ENCODE measurements at places on chromosomes 2 and 18.

DNA sequence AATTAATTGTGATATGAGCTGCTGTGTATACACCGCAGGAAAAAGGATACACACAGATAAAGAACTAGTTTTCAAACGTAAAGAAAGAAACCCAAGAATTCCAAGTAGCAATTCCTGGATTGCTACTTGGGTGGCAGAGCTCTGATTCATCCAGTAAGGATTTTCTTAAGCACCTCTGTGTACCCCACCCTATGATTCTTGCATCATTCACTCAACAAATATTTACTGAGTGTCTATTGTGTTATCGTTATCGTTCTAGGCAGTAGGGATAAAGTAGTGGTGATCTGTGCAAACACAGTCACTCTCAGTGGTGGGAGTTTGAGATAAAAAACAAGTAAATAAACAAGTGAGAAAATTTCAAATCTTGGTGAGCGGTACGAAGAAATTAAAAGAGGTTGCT, 4.9 kb upstream of the TMEM200C start:
- no peak for DNase-seq

DNA sequence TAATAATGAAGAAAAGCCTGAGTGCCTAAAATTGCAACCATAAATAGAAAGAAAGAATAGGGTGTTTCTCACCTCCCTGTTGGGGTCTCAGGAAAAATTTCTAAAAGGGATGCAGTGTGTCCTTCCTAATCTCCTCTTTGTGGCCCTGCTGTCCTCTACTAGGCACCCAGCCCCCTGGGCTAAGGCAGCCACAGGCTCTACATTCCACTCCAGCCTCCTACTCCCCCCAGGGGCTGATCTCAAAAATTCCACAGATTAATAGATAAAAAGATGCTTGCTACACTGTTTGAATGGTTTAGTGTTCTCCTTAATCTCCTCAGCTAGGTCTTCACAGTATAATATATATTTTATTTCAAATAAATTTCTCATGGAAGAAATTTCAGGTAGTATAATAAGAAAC, 17.6 kb downstream of the SATB2 start:
- DNase-seq: no peak

- DNase-seq: no peak
These were observed 112.5 kb upstream of the NFATC1 start for GRCh38 chr18:79283131-79283810.

GRCh38 chr2:168443818-168444217, 12.3 kb upstream of the CERS6 start:
- no peak for DNase-seq

- DNase-seq: peak; percentile 50
These were observed 66.2 kb downstream of the HS1BP3 start for GRCh38 chr2:20584399-20585358.

DNA sequence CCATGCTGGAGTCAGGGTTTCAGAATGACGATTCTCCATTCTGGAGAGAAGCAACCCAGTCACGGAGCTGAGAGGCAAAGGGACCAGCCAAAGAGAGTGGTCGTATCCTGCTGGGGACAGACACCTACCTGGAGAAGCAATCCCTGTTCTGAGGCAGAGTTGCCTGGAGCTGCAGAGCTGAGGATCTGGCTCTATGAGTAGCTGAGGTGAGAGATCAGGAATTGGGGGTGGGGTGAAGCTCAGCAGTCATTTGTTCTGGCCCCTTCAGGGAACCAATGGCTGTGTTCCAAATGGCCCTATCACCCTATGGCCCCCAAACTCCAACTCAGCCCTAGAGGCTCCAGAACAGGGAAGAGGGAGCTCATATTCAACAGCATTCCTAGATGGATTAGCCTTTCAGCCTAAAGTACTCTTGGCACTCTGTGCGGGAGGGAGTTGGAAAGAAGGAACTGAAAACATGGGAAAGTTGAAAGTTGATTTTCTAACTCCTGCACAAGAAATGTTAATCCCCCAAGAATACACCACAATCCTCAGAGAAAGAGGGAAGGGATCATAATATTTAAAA, 3.3 kb upstream of the ATRAID start:
- no peak for DNase-seq

DNA sequence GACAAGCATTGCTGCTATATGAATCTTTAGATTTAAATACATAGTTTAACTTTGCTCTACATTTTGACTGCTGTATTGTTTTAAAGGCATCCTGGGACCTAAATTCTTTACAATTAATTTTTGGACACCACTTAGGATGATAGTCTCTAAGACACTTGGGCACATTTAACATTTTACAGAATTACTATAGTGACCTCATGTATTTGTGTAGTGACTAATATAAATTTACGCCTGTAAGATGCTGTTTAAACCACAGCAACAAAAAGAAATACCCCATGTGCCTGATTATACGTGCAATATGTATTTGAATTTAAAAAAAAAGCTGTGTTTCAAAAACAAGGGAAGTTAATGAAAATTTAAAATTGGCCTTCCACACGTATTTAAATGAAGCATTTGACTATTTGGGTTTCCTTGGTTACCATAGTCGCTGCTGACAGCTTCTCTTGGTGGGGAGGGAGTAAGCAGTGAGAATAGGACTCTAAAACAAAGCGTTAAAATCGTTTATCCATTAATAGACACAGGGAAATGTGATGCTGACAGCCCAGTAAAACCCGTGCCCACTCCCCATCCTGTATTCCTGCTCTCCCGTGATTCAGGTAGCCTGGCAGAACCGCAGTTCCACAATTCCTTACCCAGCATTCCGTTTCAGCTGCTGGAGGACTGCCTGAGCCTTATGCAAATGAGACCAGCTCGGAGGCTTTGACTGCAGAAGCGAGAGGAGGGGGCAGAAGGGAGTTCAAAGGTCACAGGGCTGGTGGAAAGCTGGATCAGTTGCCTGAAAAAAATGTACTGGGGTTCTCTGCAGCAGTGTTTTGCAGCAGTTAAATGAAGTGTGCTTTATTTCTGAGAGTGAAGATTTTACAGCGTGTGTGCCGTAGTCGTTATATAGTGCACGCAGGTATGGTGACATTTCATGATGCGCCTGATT, 104.3 kb downstream of the CSRNP3 start:
- peak; percentile 53 for DNase-seq

DNA sequence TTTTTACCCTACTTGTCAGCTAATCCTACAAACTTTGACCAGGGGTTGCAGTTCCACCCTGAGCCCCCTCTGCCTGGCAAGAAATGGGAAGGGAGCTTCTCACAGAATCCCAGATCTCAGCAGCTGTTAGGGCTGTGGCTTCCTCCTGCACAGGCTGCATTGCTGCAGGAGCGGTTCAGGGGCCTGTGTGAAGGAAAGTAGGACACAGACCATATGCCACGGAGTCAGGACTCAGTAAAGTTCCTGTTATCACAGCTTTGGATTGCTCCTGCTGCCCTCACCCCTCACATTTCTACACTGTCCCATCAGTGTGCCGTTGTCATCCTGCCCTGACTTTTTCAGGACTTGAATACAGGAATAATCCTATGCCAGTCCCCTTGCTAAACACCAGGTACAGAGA, 62.8 kb upstream of the SP3 start:
- DNase-seq: no peak

DNA sequence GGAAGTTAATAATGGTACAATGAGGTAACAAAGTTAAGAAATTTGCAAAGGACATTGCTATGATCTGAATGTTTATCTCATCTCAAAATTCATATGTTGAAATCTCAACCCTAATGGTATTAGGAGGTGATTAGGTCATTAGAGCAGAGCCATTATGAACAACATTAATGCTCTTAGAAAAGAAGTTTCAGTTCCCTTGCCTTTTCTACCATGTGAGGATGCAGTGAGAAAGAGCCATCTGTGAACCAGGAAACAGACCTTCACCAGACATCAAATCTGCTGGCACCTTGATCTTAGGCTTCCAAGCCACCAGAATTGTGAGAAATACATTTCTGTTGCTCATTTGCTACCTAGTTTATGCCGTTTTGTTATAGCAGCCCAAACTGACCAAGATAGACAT, 757.6 kb downstream of the NR4A2 start:
- DNase-seq: no peak

DNA sequence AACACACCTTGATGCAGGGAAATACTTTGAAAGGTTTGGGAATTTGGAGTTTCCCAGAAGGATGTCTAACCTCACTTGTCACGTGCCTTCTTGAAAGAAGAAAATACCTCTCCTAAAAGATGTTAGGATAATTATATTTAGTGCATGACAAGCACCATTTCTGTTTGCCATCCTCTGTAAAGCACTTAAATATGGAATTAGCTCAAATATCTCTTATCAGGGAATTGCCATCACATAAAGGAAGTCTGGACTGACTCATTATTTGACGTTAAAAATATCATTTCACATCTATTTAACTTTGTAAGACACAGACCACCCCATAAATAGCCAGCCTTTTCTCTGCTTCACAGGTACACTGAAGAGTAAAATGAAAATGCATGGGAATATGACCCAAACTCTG, 140.1 kb downstream of the STK39 start:
- no peak for DNase-seq

GRCh38 chr2:43129676-43130547, 96.5 kb downstream of the ZFP36L2 start:
- no peak for DNase-seq

- no peak for DNase-seq
These were observed 246.7 kb upstream of the EPHA4 start for GRCh38 chr2:221818616-221819320.

GRCh38 chr18:55508651-55509050, 79.3 kb downstream of the TCF4 start:
- no peak for DNase-seq

GRCh38 chr2:197799068-197799467, 5.3 kb upstream of the PLCL1 start:
- DNase-seq: no peak

DNA sequence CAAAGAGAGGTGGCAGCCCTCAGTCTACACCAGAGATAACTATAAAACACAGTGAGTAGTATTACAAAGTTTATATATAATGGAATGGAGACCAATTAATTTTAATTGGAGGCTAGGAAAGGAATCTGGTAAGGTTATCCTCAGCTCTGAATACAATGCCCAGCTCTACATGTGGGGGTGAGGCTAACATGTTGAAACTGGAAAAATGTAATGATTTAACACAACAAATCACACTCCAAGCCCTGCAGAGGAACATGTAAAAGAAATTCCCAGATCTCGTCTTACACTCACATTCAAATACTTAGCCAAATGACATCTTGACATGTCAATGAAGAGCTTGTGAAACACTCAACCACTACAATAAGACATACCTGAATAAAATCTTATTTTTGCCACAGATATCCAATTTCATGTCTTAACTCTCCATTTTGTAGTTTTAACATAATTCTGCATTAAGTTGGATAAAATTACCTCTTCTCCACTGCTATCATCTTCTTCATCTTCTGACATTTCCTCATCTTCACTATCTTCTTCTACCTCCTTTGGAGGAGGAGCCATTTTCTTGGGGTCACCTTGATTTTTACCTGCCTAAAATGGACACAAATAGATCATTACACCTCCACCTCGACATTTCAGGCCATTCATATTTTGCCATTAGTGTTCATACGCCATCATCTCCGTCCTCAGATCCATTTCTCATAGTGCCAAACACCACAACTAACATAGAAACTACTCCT, 1.4 kb downstream of the NCL start:
- no peak for DNase-seq

DNA sequence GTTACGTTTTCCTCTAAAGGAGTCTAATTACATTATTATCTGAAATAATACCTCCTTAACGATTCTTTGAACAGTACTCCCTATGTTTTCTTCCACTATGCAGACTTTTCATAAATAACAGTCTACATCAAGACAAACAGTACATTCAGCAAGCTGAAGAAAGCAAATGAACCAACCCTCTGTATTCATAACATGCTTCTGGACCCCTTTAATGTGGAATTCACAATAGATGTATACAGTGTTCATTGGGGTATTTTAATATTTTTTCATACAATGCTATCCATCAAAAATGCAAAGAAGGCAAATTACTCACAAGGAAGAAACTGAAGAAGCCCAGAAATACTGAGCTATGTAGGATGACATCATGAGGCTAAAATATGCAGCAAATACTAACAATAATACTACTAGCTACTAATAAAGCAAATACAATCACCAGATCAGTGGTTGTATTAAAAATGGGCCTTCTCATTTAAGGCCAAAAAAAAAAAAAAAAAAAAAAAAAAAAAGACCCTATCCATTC, 408.6 kb downstream of the MTX2 start:
- DNase-seq: no peak

DNA sequence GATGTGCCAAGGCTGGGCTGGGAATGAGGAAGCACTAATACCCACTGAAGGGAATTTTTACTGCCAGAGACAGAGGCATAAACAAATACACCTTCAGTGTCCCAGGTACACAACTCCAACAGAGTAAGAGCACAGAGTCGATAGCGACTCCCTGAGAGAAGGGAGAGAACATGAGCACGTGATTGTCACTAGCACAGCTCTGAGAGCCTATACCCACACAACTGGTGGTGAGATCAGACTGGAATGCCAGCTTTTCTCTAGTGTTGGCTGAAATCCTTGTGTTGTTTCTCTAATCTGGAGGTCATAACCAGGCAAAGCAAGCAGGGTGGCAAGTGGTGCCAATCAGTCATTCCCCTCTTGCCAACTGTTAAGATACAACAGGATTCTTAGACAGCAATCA, 377.2 kb downstream of the CNTNAP5 start:
- no peak for DNase-seq

DNA sequence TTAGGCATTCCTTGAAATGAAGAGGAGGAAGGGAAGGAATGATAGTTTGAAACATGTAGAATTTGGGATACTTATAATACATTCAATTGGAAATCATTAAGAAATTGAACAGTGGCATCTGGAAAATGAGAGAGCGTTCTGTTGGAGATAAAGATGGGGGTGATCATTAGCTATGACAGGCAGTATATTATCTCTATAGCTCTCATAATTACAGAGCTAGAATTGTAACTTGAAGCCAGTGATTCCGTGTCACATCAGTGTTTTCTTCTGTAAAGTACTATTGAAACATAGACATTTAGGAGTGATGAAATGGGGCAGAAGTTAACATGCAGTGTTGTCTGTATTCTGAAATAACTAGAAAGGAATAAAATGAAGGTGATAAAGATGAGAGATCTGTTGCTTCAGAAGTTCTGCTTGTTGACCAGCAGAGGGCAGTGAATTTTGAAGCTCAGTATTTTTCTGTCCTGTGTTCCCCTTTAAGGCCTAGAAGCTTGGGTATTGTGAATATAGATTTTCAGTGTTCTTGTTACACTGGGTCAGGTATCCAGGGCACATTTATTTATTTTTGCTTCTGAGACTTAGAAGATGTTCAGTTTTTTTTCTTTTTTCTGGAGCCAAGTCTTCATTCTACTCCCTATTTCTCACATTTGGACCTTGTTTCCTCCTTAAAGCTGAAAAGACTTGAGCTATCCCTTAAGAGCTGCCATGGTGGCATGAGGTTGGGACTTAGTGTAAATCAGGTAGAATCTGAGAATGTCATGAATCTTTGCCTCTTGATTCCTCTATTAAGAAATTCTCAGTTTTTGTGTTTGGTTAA, 157.4 kb downstream of the TAF4B start:
- no peak for DNase-seq

- no peak for DNase-seq
These were observed 57.5 kb upstream of the CPO start for GRCh38 chr2:206881708-206882410.

DNA sequence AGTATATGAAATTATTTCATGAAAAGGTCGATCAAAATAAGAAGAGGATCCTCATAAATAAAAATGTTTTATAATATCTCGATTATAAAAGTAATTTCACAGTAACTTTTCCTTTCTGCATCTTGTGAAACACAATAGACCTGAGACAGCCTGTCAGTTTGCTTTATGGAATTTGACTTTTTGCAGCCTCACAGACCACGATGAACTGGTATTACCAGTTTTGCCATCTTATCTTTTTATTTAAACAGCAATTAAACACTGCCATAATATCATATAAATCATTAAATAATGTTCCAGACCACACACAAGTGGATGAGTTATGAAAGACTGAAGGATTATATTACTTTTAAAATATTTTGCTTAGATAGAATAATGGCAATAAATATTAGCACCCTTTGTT, 10.7 kb upstream of the GALNT3 start:
- no peak for DNase-seq
